Bone marrow (tissue), 2 donors: ENCODE measurements at places on chromosomes 4 and X.

- DNase-seq = no peak
These were observed 104.1 kb downstream of the ATXN3L start for GRCh38 chrX:13215729-13216128.

DNA sequence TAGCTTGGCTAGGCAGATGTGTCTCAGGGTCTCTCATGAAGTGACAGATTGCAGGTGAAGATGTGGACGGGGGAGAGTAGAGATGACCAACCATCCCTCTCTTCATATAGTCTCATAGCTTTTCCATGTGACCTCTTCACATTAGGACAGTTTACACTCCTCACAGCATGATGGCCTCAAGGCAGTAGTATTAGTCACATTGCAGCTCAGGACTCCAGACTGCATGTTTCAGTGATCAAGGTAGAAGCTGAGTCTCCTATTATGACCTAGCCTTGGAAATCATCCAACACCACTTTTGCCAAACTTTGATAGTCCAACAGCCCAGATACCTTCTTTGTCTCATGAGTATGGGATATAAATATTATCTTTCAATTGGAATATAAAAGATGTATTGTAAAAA, 147.7 kb downstream of the GASK1B start:
- DNase-seq = no peak

- DNase-seq = no peak
These were observed 24.2 kb upstream of the CXCL2 start for GRCh38 chr4:74123065-74123728.

DNA sequence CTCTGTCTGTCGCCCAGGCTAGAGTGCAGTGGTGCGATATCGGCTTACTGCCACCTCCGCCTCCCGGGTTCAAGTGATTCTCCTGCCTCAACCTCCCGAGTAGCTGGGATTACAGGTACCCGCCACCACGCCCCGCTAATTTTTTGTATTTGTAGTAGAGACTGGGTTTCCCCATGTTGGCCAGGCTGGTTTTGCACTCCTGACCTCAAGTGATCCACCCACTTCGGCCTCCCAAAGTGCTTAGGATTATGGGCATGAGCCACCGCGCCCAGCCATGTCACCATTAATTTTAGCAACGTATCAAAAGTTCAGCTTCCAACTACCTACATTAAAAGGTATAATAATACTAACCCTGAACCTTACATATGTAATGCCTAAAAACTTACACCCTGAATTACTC, 940 bp upstream of the UTP3 start:
- no peak for DNase-seq

- DNase-seq = no peak
These were observed 35.7 kb downstream of the PACRGL start for GRCh38 chr4:20735931-20736330.
